ENCODE measurements at places on chromosomes 13 and 19.

DNA sequence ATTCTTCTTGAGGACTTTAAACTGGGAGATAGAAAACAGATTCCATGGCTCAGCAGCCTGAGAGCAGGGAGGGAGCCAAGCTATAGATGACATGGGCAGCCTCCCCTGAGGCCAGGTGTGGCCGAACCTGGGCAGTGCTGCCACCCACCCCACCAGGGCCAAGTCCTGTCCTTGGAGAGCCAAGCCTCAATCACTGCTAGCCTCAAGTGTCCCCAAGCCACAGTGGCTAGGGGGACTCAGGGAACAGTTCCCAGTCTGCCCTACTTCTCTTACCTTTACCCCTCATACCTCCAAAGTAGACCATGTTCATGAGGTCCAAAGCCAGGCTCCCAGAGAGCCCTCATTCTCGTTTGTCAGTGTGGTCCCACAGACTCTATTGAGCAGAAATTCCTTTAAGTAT, 8.1 kb downstream of the N4BP2L1 start:
- H3K36me3 ChIP-seq = no peaks in the 10 kb centered on the region
- DNase-seq = no peak
- H3K4me3 ChIP-seq = no peak overlapping the region

DNA sequence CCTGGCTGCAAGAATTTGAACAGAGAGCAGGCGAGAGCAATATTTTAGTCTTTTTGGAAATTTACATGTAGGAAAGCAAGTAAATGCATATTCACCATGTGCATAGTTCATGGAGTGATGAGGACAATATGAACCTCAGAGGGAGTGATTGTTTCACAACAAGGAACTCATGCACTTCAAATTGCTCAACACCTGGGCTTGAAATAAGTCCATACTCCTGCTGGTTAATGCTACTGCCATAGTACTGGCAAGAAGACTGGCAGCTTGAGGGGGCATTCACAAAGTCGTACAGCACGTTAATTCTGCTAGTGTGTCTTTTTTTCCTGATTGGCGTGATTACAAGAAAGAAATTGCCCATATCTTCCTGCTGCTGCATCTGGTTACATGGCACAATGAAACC, 267.6 kb downstream of the PCDH17 start:
- no peak overlapping the region for H3K4me3 ChIP-seq
- DNase-seq = no peak
- H3K36me3 ChIP-seq = no peaks in the 10 kb centered on the region
- no peaks in the 10 kb centered on the region for H3K27me3 ChIP-seq

- no peak overlapping the region for H3K27ac ChIP-seq
- peaks cover 10% of the 10 kb centered on the region for H3K4me1 ChIP-seq
- no peak overlapping the region for H3K4me3 ChIP-seq
Measured at GRCh38 chr19:40232479-40232878, 6.0 kb upstream of the CCNP start.

DNA sequence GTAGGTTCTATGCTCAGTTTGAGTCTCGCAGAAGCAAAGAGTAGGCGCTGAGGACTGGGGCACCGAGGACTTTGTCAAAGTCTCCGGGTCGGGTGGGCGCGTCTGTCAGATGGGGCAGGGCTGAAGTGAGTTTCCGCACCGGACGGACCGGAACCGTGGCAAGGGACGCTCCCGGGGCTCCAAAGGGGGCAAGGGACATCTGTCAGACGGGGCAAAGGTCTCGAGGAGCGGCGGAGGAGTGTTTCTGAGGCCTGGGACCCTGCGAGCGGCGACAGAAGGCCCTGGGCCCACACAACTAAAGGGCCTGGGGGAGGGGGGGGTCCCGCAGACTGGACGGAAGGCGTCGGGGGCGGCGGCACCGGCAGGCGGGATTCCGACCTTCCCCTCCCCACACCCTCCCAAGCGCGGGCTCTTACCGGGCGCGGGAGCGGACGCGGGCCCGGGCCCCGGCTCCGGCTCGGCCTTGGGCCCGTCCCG, 13.3 kb upstream of the AKAP8L start:
- peaks cover 15% of the 10 kb centered on the region for H3K4me1 ChIP-seq
- peak overlapping the region; percentile 90 for H3K4me3 ChIP-seq
- DNase-seq = no peak
- no peaks in the 10 kb centered on the region for H3K36me3 ChIP-seq

- H3K27ac ChIP-seq = no peak overlapping the region
- peaks cover 3% of the 10 kb centered on the region for H3K4me1 ChIP-seq
- H3K36me3 ChIP-seq = no peaks in the 10 kb centered on the region
- H3K27me3 ChIP-seq = no peaks in the 10 kb centered on the region
- DNase-seq = no peak
Measured at GRCh38 chr19:48350856-48351255, 12.9 kb downstream of the TMEM143 start.

GRCh38 chr13:75372517-75372916, 109.5 kb downstream of the TBC1D4 start:
- H3K4me1 ChIP-seq = peaks cover 9% of the 10 kb centered on the region
- peak; percentile 62 for DNase-seq
- no peak overlapping the region for H3K27ac ChIP-seq
- H3K27me3 ChIP-seq = no peaks in the 10 kb centered on the region

DNA sequence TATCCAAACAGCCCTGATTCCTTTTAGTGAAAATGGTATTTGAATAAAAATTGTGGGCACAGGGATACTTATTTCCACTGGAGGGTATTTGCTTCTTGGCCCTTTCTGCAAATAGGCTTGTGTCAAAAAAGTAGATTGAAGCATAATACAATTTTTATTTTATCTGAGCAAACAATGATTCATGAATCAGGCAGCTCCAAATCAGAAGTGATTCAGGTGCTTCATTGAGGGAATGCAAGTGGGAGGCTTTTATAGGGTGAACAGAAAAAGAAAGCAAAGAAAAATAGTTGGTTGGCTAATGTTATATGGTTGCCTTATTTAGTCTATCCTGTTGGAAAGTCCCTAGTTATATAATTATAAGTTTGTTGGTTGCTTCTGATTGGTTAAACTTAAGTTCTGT, 117.9 kb downstream of the ITGBL1 start:
- DNase-seq = no peak
- H3K4me1 ChIP-seq = no peaks in the 10 kb centered on the region
- no peak overlapping the region for H3K4me3 ChIP-seq
- no peaks in the 10 kb centered on the region for H3K36me3 ChIP-seq
- H3K27me3 ChIP-seq = no peaks in the 10 kb centered on the region
- no peak overlapping the region for H3K27ac ChIP-seq

DNA sequence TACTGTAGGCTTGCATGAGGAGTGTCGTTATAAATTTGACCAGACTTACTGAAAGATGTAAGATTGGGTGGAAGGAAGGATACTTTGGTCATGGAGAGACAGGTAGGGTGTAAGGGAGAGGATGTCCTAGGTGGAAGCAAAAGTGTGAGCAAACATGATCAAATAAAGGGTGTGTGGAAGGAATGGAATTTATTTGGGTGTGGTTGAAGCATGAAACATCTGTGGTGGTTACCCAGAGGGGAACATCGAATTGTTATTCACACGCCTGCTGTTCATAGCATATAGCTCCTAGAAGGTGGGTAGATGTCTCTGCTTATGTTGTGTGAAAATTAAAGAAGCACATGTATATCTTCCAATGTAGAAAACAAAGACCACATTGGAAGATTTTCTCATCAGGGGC, 157.7 kb downstream of the ATP8A2 start:
- no peak overlapping the region for H3K27ac ChIP-seq
- DNase-seq = no peak
- no peaks in the 10 kb centered on the region for H3K36me3 ChIP-seq
- no peaks in the 10 kb centered on the region for H3K4me1 ChIP-seq

DNA sequence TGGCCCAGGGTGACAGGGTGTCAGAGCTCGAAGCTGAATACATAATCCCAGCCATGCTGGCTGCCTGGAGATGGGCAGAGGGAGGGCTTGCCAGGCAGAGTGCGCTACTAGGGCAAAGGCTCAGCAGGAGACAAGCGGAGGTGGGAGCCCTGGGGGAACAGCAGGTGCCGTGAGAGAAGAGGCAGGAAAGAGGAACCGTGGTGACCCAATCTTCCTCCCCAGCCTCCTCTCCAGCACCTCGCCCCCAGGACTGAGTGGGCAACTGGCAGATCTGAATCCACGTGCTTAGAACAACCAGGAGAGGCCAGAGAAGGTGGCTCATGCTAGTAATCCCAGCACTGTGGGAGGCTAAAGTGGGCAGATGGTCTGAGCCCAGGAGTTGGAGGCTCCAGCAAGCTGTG, 11.0 kb upstream of the CCL25 start:
- H3K4me1 ChIP-seq = no peaks in the 10 kb centered on the region
- H3K4me3 ChIP-seq = no peak overlapping the region
- H3K27ac ChIP-seq = no peak overlapping the region
- H3K36me3 ChIP-seq = no peaks in the 10 kb centered on the region
- no peak for DNase-seq

GRCh38 chr13:78596736-78597601, 6.4 kb downstream of the POU4F1 start:
- H3K4me3 ChIP-seq = no peak overlapping the region
- no peaks in the 10 kb centered on the region for H3K36me3 ChIP-seq
- peaks cover 23% of the 10 kb centered on the region for H3K4me1 ChIP-seq
- peaks cover 97% of the 10 kb centered on the region for H3K27me3 ChIP-seq

GRCh38 chr19:29211562-29212355, 1.2 kb downstream of the UQCRFS1 start:
- H3K4me3 ChIP-seq = peak overlapping the region; percentile 82
- peaks cover 12% of the 10 kb centered on the region for H3K4me1 ChIP-seq
- DNase-seq = peak; percentile 24
- H3K27ac ChIP-seq = peak overlapping the region; percentile 96
- H3K36me3 ChIP-seq = no peaks in the 10 kb centered on the region

- H3K27me3 ChIP-seq = no peaks in the 10 kb centered on the region
- no peaks in the 10 kb centered on the region for H3K36me3 ChIP-seq
- H3K4me3 ChIP-seq = no peak overlapping the region
- H3K27ac ChIP-seq = no peak overlapping the region
Measured at GRCh38 chr19:30148039-30148790, 206.2 kb downstream of the URI1 start.

DNA sequence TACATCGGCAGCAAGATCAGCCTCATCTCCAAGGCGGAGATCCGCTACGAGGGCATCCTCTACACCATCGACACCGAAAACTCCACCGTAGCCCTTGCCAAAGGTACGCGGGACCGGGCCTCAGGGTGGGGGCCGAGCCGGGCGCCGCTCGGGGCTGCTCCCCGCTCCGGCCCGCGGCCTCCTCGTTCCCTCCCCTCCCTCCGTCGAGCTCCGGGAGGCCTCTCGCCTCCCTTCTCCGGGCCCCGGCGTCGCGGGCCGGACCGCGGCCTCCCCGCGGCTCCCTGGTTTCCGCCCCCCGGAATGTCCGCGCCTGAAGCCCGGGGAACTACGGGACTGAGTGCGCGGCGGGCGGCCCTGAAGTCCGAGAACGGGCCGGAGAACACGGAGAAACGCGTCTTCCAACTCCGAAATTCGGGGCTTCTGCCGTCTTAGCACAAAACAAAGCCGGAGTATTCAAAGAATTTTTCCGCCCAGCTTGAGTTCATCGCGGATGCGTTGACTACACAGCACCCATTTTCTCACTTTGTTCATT, 423 bp downstream of the LSM14A start:
- no peaks in the 10 kb centered on the region for H3K27me3 ChIP-seq
- peaks cover 58% of the 10 kb centered on the region for H3K4me1 ChIP-seq
- no peaks in the 10 kb centered on the region for H3K36me3 ChIP-seq
- peak; percentile 50 for DNase-seq
- peak overlapping the region; percentile 100 for H3K27ac ChIP-seq

- H3K27me3 ChIP-seq = no peaks in the 10 kb centered on the region
- H3K4me3 ChIP-seq = no peak overlapping the region
- H3K36me3 ChIP-seq = no peaks in the 10 kb centered on the region
- no peak overlapping the region for H3K27ac ChIP-seq
- no peaks in the 10 kb centered on the region for H3K4me1 ChIP-seq
Measured at GRCh38 chr19:30679153-30679702, 307.0 kb downstream of the ZNF536 start.

DNA sequence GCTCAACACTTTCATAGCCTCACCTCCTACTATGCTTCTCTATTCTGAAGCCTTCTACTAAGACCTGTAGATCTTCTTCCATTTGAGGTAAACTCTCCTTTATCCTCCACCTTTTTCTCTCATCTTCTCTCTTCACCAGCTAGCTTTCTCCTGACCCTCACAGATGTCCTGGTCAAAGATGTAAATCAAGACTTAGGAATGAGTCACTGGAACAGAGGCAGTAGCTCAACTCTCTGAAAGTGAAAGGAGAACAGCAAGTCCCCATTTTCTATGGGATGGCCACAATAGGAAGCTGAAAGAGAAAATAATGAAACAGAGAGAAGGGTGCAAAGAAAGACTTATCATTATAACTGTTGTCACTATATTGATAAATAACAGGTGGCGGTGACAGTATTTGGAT, 86.1 kb upstream of the DOCK9 start:
- H3K27ac ChIP-seq = peak overlapping the region; percentile 23
- DNase-seq = no peak
- no peak overlapping the region for H3K4me3 ChIP-seq
- no peaks in the 10 kb centered on the region for H3K27me3 ChIP-seq

DNA sequence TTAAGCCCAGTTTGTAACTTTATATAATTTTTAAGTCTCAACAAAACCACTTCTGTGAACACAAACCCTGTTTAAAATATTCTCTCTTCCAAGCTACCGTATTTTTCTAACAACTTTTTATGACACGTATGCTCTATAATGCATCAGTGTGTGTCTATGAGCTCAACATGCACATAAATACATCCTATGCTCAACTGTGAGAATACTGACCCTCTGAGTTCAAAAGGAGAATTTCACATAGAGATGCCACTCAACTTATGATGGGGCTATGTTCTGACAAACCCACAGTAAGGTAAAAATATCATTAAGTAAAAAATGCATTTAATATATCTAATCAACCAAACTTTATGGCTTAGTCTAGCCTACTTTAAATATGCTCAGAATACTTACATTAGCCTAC, 1139.7 kb upstream of the SPRY2 start:
- no peak overlapping the region for H3K27ac ChIP-seq
- H3K36me3 ChIP-seq = no peaks in the 10 kb centered on the region
- no peak overlapping the region for H3K4me3 ChIP-seq
- H3K4me1 ChIP-seq = no peaks in the 10 kb centered on the region

- no peak overlapping the region for H3K4me3 ChIP-seq
- no peaks in the 10 kb centered on the region for H3K36me3 ChIP-seq
- H3K27me3 ChIP-seq = no peaks in the 10 kb centered on the region
- no peak for DNase-seq
- H3K4me1 ChIP-seq = no peaks in the 10 kb centered on the region
- no peak overlapping the region for H3K27ac ChIP-seq
Measured at GRCh38 chr13:72886272-72887067, 104.5 kb downstream of the PIBF1 start.
